ENCODE measurements at places on chromosomes 12 and 14.

GRCh38 chr12:124700810-124701592 is 133.6 kb upstream of the NCOR2 start:
- no peak for DNase-seq

DNA sequence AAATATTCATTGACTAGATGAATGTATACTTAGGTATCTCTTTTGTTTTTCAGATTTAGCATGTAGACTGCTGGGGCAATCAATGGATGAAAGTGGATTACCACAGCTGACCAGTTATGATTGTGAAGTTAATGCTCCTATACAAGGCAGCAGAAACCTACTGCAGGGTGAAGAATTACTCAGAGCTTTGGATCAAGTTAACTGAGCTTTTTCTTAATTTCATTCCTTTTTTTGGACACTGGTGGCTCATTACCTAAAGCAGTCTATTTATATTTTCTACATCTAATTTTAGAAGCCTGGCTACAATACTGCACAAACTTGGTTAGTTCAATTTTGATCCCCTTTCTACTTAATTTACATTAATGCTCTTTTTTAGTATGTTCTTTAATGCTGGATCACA is 15.3 kb upstream of the SNAPC1 start:
- DNase-seq: no peak

- DNase-seq: no peak
Observed at GRCh38 chr14:73786636-73787485, 64.8 kb upstream of the PTGR2 start.

DNA sequence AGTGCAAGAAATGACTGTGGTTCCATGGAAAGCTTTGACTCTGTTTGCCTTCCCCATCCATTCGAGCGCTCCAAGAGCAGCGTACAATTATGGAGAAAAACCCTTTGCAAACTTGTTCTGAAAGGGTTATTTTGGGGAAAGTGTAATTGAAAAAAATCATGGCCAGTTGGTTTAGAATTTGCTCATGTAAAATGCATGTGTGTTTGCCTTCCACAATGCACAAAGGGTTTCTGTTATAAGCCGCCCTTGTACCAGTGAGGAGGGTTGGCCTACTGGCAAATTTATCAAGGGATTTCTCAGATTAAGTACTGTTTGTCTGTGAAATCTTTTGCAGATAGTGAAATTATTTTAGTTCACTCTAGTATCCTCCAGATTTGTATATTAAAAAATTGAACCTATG is 62.7 kb upstream of the PELI2 start:
- peak; percentile 45 for DNase-seq

- peak; percentile 88 for DNase-seq
Observed at GRCh38 chr14:93975791-93976476, 436 bp downstream of the ASB2 start.

DNA sequence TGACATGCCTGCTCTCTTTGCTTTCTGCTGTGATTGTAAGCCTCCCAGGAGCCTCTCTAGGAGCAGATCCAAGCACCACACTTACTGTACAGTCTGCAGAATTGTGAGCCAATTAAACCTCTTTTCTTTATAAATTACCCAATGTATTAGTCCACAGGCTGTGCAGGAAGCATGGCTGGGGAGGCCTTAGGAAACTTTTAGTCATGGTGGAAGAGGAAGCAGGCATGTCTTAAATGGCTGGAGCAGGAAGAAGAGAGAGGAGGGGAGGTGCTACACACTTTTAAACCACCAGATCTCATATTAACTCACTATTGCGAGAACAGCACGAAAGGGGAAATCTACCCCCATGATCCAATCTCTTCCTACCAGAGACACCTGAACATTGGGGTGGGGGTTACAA is 108.9 kb downstream of the DERA start:
- no peak for DNase-seq

GRCh38 chr14:99199846-99200653 is 71.9 kb downstream of the BCL11B start:
- DNase-seq: no peak

DNA sequence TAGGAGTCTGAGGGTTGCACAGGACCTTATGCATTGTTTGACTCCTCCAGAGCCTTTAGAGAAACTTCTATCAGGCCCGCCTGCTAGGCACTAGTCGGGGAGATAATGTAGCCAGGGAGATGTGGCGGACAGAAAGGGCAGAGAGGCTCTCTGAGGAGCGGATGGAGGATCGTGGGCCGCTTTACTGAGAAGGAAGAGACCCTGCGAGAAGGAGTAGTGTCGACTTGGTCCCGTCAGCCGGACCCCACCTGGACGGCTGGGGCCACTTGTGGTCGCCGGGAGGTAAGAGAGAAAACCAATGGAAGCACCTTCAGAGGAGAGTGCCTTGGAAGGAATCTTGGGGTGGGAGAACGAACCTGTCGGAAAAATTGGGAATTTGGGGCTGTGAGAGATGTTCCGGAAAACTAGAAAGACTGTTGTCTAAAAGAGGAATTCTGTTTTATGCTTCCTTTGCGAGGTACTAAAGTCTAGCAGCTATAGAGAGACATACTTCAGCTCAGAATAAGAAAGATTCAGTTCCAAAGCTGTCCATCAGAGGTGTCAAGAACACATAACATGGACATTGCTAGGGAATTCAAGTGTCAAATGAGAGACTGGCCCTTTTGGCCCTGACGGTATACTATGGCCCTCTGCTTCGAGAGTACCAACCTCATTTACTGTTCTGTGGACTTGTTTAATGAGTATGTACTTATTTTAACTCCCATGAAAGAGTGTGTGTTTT is 660 bp upstream of the MCRS1 start:
- peak; percentile 25 for DNase-seq

- DNase-seq: peak; percentile 18
Observed at GRCh38 chr12:66514581-66514980, 164.3 kb downstream of the GRIP1 start.

DNA sequence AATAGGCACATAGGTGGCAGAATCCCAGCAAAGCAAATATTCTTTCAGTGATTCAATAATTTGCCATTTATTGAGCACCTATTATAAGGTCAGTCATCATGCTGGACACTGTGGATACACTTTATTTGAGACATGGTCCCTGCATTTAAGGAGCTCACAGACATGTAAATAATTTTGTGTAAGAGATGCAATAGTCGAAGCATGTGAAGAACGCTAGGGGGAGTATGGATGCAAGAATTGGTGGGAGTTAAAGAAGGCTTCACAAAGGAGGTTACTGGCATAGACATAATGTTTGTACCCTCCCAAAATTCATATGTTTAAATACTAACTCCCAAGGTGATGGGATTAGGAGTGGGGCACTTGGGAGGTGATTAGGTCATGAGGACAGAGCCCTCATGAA is 260.6 kb upstream of the GARIN6 start:
- DNase-seq: peak; percentile 15

- DNase-seq: peak; percentile 76
Observed at GRCh38 chr12:124588751-124589267, 21.4 kb upstream of the NCOR2 start.

GRCh38 chr14:91348845-91349465 is 68.7 kb downstream of the CCDC88C start:
- no peak for DNase-seq

GRCh38 chr12:2540535-2540941 is 254.2 kb upstream of the FKBP4 start:
- DNase-seq: no peak

- no peak for DNase-seq
Observed at GRCh38 chr12:6444031-6444430, 724 bp upstream of the CD27 start.

DNA sequence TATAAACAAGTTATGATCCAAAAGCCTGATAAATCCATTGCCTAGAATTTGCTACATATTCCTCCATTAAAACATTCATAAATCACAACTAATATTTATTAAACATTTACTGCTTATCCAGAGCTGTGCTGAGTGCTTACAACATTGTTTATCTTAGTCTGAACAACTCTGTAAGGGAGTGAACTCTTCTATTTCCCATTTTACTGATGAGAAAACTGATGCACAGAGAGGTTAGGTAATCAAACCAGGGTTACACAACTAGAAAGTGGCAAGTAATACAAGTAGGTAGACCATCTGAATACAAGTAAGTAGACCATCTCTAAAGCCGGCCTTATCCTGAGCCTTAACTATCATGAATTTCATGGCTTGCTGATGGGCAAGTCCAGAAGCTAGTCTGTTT is 39.5 kb downstream of the WASHC3 start:
- no peak for DNase-seq

DNA sequence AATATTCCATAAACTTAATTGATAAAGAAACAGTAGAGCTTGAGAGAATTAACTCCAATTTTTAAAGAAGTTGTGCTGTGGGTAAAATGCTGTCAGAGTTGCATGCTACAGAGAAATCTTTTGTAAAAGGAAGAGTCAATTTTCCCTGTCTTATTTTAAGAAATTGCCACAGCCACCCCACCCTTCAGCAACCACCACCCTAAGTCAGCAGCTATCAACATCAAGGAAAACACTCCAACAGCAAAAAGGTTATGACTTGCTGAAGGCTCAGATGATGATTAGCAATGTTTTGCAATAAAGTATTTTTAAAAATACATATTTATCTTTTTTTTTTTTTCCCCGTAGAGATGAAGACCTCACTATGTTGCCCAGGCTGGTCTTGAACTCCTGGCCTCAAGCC is 6.5 kb upstream of the DRAM1 start:
- DNase-seq: no peak

- peak; percentile 78 for DNase-seq
Observed at GRCh38 chr12:96501133-96501761, 11.9 kb downstream of the CFAP54 start.

GRCh38 chr12:121927813-121928212 is 9.4 kb downstream of the CFAP251 start:
- DNase-seq: no peak

DNA sequence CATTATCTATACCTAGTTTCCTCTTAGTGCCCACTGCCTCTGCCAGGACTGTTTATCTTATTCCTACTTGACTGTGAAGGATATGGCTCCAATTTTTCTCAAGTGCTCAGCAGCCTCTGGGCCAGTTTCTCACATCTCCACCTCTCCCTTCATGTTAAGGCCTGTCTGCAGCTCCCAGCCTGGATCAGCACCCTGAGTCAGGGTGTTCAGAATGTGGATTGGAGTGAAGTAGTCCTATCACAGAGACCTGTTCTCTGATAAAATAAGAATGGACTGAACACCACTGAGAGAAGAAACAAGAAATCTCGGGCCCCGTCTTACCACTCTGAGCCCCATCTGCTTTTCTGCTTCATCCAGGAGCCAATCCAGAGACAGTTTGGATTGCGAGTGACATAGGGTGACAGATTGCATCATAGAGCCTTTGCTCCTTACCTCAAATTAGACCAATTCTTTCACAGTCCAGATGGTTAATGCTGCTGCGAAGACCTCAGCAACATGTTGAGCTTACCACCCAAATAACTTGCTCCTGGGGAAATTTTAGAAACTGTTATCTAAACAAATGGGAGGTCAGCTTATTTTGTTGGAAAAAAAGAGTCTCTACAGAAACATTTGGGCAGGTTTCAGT is 473.1 kb downstream of the PDZRN4 start:
- DNase-seq: no peak

DNA sequence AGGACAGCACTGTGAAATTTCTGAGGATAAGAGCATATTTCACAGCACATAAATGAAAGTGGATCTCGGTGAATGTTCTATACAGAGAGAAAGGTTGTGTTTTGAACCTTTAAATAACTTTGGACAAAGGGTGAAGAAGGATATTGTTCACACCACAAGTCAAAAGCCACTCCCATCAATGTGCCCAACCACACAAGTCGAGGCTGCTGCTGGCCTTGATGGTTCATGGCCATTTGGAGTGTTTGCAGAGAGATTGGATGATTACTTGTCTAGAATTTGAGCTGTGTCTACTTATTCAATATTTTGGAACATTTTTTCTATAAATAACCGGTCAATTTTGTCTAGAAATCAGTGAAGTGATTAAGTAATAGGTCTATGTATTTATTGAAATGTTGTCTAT is 121.2 kb downstream of the HMGA2 start:
- no peak for DNase-seq

DNA sequence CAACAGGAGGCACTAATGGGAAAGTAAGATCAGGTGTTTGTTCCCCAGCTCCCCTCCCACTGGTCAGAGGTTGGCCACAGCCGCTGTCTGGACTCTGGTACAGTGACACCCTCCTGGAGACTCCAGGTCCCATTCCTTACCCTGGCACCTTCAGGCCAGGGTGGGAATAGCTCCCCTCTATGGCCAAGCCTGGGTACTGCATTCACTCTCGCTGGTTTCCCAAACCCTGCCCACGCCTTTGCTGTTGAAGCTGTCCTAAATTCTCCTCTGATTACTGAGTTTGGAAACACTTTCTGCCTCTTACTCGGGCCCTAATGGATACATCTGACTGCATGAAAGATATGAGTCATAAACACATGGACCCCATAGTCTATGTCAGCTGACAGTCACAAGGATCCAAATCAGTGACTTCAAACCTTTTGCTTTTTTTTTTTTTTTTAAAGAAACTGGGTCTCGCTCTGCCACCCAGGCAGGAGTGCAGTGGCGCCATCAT is 17.9 kb downstream of the HRK start:
- DNase-seq: peak; percentile 80

GRCh38 chr12:115160271-115161128 is 476.5 kb upstream of the TBX3 start:
- no peak for DNase-seq

Measured in COLO829 (cell line).